ENCODE measurements at places on chromosomes 6 and 20.

DNA sequence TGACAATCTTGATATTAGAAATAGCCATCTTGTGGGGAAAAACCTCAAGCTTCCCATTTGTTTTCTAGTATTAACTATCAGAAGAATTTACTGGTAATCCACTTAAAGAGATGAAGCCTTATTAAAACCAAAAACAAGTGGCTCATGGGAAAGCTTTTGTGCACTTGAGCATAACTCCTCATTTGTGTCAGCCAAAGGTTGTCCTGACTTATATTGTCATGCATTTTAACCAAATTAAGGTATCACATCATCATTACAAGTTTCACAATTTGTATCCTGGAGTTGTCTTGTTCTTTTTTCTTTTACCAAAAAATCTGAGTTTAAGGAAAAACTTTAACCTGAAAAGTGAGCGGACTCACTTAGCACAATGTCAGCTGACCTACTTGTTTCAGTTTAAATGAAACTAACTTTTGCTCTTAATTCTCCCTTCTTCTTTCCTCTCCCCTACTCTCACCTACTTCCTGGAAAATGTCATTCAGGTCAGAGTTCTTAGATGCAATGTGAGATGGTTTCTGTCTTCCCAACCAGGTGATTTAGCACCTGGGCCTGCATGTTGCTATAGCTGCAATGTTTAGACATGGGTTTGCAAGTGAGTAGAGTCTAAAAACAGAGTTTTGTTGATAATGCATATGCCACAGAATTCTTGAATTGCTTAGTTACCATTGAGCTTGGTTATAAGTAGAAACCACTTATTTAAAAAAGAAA, 82.8 kb downstream of the TNFAIP3 start:
- DNase-seq, result no peak

DNA sequence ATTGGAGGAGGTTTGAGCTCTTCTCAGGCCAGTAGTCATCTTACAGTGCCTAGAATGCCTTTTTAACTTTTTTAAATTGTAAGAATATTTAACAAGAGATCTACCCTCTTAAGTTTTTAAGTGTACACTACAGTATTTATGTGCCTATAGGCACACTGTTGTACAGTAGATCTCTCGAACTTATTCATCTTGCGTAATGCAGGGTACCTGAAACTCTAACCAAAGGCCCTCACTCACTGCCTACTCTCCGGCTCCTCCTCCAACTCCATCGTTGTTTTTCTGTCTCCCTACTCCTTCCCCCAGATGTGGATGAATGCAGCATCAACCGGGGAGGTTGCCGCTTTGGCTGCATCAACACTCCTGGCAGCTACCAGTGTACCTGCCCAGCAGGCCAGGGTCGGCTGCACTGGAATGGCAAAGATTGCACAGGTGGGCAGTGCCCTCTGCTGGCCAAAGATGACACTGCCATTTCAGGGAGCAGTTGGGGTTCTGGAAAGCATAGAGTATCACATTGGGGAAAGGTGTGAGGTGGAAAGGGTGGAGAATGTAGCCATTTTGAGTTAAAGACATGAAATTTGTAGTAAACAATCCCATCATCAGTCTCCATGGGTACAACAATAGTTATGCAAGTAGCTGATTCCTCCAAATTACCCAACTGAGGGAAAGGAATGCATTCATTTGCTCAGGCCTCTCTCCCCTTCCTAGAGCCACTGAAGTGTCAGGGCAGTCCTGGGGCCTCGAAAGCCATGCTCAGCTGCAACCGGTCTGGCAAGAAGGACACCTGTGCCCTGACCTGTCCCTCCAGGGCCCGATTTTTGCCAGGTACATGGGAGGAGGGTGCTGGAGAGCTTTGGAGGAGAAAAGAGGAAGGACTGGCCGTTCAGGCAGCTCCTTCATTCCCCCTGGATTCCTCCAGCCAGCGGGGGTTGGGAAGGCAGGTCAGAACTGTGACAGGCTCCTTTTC, 18.4 kb upstream of the ZNF76 start:
- no peak for DNase-seq

DNA sequence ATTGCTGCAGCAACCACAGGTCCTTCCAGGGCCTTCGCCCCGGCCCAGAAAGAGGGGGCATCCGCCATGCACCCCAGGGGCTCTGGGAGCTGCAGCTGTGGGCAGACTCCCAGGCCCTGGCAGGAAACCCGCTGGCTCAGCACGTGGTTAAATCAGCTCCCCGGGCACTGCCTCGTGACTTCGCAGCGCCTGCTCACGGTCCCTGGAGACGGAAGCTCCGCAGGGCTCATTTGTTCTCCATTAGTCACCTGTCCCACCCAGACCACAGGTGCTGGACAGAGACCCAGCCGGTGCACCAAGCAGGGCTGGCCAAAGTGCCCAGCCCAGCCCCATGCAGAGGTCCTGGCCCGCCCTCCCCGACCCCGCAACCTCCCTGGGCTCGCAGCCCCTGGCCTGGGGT, 14.7 kb downstream of the KCNQ2 start:
- no peak for DNase-seq

- DNase-seq, result no peak
These were observed 231.0 kb upstream of the PRND start for GRCh38 chr20:4490606-4491280.

- DNase-seq, result no peak
These were observed 117.4 kb downstream of the BTBD9 start for GRCh38 chr6:38522322-38522721.

DNA sequence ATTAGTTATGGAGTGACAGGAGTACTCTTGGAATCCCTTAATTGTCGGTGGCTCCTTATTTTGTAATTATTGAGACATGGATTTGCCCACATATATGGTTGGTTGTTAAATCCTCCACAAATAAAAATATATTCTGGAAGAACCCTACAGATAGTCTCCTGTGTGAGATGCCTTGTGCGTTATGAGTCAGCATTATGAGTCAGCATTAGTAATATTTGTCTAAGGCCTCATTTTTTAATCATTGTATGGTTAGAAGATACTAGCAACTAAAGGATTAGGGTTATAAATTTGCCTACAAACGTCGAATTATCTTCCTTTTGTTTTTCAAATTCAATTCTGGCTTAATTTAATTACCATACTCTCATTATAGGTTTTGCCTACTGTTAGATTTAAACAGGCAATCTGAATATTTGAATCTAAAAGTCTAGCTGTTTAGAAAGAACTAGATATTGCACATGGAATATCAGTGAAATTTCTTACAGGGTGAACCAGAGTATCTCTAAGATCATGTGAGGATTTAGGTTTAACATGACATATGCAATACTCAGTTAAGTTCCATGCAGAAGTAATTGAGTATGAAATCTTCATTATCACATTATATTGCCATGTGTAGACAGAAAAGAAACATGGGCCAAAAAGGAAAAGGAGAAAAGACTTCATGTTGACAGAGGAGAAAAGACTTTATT, 5.9 kb downstream of the C6orf58 start:
- DNase-seq, result peak; percentile 16

GRCh38 chr6:157688960-157689599, 134.0 kb upstream of the SNX9 start:
- DNase-seq, result no peak

GRCh38 chr6:158923805-158924498, 76.0 kb downstream of the RSPH3 start:
- no peak for DNase-seq

DNA sequence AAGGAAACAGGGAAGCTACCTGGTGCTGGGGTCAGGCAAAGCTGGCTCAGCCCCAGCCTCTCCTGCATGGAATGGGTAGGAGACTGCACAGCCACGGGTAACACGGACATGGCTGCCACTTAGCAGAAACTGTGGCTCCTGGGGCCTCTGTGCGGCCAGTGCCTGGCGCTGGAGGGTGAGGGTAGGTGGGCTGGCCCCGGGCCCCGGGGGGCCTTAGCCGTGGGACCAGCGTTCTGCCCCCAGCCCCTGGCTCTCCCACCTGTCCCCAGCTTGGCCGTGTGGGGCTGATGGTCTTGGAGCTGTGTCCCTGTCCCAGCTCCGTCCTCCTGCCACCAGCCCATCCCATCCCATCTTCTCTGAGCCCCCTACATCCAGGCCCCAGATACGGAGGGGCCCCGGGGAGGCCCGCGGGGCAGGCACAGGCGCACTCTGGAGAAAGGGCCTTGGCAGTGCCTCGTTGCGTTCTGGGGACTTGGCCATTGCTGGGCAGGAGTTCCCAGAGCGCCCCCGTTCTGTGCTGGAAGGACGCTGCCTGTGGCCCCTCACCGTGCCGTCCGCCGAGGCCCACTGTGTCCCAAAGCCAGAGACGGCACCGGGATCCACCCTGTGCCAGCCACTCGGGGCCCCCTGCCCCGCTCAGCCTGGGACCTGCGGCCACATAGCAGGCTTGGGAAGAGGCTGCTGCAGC, 12.2 kb downstream of the CHRNA4 start:
- DNase-seq, result no peak

GRCh38 chr6:109977791-109978173, 329 bp upstream of the GPR6 start:
- DNase-seq, result no peak

- no peak for DNase-seq
These were observed 401 bp upstream of the B3GALT4 start for GRCh38 chr6:33276581-33276863.

GRCh38 chr20:531608-532007, 12.0 kb downstream of the CSNK2A1 start:
- DNase-seq, result no peak

DNA sequence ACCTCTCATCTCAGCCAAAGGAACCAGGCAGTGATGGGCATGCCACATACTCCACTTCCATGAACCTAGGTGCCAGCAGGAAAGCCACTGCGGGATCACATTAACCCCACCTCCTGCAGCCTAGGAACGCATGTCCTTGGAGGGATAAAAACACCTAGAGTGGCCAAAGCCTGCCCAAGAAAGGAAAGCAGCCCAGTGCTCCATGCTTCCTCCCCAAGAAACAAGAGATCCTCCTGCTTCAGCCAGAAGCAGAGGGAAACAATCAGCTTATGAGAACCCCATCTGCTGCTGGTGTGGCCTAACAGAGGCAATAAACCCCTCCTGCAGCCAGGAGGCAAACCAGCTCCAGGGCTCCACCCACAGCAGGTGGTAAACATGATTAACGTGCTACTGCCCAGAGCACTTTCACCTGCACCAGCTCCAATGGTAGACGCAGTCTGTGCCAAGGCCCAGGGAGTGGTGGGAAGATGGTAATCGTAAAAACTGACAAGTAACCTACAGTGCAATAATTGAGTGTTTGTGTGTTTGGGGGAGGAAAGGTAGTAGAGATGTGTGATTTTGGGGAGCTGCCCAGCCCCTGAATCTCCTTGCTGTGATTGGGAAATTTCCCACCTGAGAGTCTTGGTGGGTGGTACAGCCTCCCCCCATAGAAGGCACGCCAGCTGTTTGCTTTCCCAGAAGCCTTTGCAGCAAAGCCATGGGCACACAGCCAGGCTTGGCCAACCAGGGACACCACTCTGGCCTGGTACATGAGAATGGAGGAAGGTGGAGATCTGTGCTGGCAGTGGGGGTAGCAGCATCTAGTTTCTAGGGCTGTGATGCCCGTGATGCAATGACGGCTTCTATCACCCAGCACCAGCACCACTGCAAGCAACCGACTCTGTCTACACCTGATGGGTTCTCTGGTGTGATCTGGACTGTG, 50.6 kb upstream of the TBC1D7 start:
- DNase-seq, result no peak

DNA sequence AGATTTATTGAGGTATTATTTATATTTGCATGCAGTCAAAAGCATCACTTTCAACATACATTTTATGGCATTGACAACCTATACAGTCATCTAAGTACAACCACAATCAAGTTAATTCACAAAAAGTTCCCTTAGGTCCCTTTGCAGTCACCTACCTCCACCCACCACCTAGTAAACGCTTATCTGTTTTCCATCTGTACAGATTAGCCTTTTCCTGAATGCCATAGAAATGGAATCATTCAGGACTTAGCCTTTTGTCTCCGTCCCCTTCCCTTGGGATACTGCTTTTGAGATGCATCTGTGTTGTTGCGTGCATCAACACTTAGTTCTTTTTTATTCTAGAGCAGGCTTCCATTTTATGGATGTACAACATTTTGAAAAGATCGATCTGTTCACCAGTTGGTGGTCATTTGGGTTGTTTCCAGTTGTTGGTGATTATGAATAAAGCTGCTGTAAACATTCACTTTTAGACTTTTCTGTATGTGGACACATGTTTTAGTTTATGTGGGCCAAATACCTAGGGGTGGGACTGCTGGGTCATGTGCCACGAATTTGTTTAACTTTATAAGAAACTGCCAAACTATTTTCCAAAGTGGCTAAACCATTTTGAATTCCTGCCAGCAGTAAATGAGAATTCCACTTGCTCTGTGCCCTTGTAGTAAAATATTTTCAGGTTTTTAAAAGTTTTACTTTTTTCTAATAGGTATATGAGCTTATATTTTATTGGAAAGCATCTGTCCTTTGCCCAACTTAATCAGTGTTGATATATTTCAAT, 17.6 kb upstream of the IFNGR1 start:
- no peak for DNase-seq

DNA sequence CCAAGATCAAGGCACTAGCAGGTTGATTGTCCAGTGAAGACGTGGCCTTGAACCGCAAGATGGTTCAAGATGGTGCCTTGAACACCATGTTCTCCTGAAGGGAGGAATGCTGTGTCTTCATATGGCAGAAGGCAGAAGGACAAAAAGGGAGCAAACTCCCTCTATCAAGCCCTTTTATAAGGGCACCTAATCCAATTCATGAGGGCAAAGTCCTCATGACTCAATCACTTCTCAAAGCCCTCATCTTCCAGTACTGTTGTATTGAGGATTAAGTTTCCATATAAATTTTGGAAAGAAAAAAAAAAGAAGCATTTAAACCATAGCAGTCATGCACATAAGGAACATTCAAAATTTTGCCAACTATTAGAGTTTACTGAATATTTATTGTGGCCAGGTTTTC, 29.9 kb upstream of the TSPYL1 start:
- no peak for DNase-seq

GRCh38 chr20:43825051-43825402, 89.6 kb upstream of the TOX2 start:
- DNase-seq, result no peak

DNA sequence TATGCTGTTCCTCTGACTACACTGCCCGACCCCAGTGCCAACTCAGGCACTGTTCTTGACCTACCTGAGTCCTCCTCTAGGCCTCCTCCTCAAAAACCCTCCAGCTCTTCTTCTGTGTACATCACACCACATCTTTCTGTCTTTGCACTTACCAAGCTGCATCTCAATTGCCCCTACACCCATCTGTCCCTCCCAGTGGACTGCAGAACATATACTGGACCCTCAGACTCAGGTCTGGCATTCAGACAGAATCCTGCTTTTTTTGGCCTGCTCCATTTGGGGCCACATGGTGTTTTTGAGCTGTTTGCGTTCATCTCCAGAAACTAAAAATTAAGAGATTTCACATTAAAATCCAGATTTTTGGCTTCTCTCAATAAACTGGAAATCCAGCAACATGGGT, 23.2 kb upstream of the YWHAB start:
- DNase-seq, result no peak

All from AG04449 (cell line).